CD4-positive, alpha-beta memory T cell (primary cell): ENCODE measurements at places on chromosomes 1 and 21.

- DNase-seq, result peak; percentile 83
These were observed at the start of gene TRAF3IP3 for GRCh38 chr1:209755926-209756614. Gene TRAF3IP3 (plus strand): TSS chr1:209756053. CDS start chr1:209760040, 3,987 bp downstream.

GRCh38 chr1:34828611-34829010, 30.9 kb downstream of the SMIM12 start:
- no peak for DNase-seq

- DNase-seq, result no peak
These were observed 5.9 kb downstream of the CHRM3 start for GRCh38 chr1:239392271-239392670.

DNA sequence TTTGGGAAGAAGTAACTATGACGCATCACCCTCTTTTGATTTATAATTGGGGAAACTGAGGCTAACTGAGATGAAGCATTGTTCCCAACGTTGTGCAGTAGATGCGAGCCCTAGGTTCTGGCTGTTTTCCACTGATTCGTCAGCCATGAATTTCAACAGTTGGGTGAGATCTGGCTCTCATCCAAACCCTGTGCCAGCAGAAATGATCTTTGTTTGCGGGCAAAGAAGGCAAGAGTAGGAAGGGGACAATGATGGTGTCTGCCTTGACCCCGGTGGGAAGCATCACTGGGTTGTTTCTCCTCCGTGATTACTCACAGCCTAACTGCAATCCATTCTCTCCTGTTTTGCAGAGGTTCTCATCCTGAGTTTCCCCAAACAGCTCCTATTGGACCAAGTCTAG, 142.3 kb downstream of the MIS18A start:
- no peak for DNase-seq

- DNase-seq, result no peak
These were observed 70.5 kb upstream of the COL24A1 start for GRCh38 chr1:86227026-86227425.

DNA sequence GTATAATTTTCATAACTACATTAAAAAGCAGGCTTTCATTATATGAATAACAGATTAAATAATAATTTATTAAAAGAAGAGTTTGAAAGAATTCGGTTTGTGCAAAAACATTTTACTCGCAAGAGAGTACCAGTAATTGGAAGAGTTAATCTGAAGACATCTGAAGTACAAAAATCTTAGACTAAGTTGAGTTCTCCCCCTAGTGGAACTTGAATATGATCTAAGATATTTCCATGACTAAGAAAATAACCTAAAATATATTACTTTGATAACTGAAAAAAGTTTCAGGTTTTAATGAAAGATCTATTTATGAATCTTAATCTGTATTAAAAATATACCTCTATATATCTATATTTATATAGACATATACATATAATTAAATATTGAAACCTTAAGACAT, 112.5 kb upstream of the GFI1 start:
- DNase-seq, result peak; percentile 46

DNA sequence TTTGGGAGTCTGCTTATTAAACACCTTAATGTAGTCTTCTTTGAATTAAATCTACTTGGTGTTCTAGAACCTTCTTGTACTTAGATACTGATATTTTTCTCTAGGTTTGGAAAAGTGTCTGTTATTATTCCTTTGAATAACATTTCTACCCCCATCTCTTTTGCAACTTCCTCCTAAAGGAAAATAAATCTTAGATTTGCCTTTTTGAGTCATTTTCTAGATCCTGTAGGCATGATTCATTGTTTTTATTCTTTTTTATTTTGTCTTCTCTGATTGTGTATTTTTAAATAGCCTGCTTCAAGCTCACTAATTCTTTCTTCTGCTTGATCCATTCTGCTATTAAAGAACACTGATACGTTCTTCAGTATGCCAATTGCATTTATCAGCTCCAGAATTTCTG, 155.9 kb upstream of the NEGR1 start:
- DNase-seq, result no peak

DNA sequence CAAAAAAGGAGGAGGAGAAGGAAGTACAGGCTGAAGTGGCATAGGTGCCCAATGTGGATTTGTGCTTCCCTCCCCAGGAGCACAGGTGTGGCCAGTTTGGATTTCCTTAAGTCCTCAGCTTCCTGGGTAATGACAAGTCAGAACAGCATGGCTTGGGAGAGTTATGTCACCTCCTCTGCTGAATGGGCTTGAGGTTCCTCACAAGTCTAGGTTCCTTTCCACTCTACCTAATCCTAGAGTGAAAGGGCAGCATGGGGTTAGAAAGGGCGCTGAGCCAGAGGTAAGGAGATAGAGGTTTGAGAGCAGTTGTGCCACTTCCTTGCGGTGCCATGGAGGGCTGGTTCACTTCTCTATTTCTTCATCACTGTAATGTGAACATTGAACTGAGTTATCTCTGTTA, 35.5 kb upstream of the IL20 start:
- DNase-seq, result no peak

DNA sequence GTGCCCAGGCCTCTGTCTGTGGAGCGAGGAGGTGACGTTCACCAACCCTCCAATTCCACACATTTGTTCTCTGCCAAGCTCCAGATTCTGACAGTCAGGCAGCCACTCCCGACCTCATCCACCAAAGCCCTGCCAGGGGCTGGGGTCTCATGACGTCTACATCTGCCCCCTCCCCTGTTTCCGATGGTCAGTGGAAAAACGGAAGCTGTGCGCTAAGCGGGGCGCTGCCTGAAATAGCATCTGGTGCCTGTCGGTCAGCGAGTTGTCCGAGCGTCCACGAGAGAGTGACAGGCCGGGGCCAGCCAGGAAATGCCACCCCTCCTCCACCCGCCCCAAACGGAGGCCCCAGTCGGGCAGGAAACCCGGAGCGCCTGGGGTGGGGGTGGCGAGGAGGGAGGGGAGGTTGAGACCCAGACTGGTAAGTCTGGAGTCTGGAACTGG, 3.2 kb upstream of the TAL1 start:
- DNase-seq, result no peak

GRCh38 chr1:205375835-205376545, 19.3 kb upstream of the KLHDC8A start:
- no peak for DNase-seq

DNA sequence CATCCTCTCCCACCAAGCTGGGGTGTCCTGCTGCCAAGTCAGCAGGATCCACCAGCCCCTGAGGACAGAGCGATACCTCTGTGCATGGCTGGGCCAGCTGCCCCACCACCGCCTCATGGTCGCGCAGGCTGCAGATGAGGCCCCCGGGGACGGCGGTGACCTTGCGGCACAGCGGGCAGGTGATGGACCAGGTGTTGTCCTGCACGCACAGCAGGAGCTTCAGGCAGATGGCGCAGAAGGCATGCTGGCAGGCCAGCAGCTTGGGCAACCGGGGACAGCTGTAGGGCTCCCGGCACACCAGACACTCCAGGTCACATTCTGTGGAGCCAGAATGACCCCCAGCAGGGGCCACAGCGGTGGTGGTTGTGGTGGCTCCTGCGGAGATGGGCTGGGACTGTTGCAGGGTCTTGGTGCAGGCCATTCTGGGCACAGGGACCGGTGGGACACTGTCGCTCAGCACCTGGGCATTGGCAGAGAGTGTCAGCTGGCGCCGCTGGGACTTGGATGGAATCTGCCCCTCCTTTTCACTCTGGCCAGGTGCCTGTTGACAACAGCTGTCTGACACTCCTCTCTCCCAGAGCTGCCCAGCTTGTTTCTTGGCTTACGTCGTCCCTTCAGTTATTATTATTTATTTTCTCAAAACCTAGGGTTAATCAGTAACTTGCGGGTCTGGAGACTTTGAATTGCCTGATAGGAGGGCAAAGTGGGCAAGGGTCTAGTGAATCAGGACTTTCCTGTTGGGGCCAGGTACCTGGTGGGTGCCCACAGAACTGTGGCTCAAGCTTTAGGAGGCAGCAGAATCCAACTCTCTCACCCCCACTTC, at the start of gene RNF186:
TSS of gene RNF186 (minus strand) at position 603 of the 823 bp plus-strand sequence. CDS start at position 421, 182 bp downstream.
- no peak for DNase-seq

DNA sequence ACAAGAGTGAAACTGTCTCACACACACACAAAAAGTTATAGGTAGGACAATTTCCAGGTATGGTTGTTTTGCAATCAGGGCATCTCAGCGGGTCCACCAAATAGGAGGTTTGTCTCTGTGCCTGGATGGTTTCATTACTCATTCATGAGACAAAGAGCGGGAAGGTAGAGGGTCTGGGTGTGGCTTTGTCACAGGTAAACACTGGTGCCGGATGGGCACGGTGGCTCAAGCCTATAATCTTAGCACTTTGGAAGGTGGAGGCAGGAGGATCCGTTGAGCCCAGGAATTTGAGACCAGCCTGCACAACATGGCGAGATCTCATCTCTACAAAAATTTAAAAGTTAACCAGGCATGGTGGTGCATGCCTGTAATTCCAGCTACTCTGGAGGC, 16.3 kb upstream of the ERVH48-1 start:
- DNase-seq, result no peak

- no peak for DNase-seq
These were observed 19.8 kb downstream of the NME7 start for GRCh38 chr1:169347688-169348382.

DNA sequence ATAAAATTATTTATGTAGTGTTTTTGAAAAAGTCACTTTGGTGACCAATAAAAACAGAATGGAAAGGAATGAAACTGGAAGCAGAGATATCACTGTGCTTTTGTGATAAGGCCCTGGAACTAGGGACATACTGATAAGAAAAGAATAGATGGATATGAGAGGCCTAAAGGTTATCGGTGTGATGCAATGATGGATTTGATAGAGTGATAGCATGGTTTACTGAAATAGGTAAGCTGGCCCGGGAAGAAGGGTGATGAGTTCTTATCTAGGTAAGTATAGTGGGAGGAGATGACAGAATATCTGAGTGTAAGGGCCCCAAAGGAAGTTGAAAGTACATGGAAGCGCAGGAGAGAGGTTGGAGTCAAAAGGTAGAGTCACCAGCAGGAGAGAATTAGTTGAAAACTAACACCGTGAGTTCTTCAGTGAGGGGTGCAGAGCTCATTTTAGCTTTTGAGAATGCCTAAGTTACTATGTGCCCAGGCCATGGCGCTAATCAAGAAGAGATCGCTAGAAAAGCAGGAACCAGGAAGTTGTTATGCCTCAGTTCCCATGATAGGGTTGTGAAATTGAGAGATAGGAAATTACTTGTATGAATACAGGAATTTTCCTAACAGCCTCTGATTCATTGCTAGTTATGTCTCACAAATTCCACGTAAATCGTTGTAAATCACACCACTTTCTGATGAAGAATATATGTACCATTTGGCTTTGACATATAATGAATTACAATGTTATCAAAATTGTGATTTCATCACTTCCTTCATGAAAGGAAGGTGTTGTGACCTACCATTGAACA, 115.3 kb downstream of the PLA2G4A start:
- DNase-seq, result no peak

- DNase-seq, result no peak
These were observed 26.1 kb downstream of the TRPM2 start for GRCh38 chr21:44379515-44379848.

DNA sequence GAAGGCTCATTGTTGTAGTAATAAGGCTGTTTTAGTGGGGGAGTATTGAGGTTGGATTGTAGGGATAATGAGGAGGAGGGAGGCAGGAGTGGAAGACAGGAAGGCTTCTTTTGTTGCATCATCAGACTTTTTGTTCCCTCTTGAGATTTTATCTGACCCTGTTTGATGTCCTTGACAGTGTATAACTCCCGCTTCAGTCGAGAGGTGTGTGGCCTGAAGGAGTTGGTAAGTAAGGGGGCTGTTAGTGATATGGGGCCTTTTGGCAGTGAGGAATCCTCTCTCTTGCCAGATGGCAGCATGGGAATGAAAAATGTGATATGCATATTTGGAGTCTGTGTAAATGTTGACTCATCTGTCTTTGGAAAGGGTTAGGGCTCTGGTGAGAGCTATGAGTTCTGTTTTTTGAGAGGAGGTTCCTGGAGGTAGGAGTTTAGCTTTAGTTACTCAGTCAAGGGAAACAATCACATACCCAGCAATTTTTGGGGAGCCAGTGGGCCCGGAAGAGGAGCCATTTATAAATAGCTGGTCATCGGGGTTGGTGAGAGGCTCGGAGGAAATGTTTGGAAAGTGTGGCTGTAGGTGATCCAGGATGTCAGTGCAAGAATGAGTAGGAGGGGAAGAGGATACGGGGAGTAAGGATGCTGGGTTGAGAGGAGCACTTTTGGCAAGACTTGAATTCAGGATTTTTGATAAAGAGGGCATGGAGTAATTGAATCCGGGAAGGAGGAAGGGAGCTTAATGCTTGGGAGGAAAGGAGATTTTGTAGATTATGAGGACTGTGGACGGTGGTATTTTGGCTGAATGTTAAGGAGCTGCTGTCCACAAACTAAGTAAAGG, 136.7 kb upstream of the ETV3 start:
- no peak for DNase-seq

DNA sequence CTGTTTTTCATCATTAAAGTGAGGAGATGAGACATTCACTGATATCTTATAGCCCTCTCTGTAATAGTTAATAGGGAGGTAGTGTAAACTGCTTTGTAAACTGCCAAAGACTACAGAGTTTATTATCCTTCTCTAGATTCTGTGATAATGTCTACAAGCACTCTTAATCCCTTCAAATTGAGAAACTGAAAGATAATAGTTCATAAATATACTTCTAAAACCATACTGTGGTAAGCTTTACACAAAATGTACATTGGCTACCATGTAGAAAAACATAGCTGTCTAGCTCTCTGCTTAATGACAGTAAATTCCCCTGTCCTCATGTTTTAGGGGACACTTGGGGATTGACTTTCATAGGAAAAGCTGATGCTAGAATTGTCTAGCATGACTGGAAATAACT, 39.6 kb downstream of the CXADR start:
- no peak for DNase-seq

- no peak for DNase-seq
These were observed 70.7 kb downstream of the RPE65 start for GRCh38 chr1:68379085-68379478.

- no peak for DNase-seq
These were observed 161.1 kb downstream of the EDEM3 start for GRCh38 chr1:184593597-184593996.

- DNase-seq, result no peak
These were observed 9.5 kb downstream of the RUNX3 start for GRCh38 chr1:24920533-24920925.

GRCh38 chr1:238672262-238672661, 714.1 kb upstream of the CHRM3 start:
- DNase-seq, result no peak

GRCh38 chr1:34851431-34852105, 8.0 kb downstream of the SMIM12 start:
- no peak for DNase-seq

GRCh38 chr1:225454733-225455132, 26.9 kb upstream of the LBR start:
- no peak for DNase-seq

DNA sequence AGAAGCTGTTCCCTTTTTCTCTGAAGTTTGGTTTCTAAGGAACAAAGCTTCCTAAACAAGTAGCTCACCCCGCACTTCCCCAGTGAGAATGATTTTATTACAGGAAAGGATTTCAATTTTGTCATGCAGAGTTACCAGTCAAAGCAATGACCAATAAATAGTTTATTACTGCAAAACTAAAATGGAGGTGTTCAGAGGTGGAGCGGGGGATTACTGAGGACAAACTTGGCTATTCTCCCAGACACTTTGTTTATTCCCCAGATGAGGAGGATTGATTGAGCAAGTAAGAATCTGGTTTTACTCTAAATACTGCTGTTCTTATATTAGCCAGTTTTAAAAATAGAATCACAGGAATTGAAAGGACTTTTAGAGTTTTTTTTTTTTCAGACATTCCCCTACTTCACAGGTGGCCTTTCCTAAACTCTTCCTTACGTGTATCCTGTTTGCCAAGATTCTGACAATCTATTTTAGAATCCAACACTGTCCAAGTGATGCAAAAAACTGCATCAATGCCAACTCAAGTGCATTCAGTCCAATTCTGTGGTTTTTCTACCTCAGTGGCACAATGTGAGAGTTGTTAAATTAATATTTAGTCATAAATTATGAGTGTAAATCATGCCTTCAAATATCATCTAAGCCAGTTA, 136.1 kb downstream of the TNFSF18 start:
- DNase-seq, result no peak
